ENCODE measurements at places on chromosomes 6 and 20.

DNA sequence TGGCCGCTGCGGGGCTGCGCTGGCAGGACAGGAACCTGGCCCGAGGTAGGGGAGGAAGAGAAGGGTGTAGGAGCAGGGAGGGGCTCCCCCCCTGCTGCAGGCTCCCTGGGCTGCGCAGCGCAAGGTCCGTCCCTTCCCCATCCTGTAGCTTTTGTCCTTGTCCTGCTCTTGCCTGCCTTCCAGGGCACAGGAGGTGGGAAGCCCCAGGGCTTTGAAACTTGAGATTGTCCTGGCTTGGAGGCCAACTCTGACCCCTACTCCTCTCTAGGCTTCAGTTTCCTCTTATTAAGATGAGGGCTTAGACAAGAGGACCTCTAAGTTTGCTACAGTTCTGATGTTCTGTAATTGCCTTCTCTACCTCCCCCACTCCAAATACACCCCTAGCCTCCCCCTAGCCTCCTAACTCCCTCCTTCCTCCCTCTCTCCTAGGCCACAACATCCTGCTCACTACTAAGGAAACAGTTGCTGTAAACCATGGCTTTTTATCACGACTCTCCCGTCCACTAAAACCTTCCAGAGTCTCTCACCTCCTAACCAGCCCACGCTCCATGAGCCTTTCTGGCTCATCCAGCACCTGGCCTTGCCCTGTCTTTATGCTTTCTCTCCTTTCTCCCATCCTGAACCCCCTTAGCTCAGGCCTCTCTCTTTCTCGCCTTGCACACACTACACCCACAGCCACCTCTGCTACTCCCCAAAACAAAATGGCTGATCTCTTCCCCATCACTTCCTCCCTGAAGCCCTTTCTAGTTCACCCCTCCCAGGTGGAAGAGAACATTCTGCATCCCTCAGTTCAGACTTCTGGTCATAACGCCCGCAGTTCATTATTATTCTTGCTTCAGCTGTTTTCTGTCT is 10.2 kb downstream of the UNC5CL start:
- no peak for DNase-seq
- H3K27me3 ChIP-seq: peaks cover 9% of the 10 kb centered on the region
- no peak overlapping the region for H3K27ac ChIP-seq
- no peaks in the 10 kb centered on the region for H3K36me3 ChIP-seq

GRCh38 chr6:81814370-81815076 is 62.0 kb upstream of the TENT5A start:
- DNase-seq: no peak
- H3K27ac ChIP-seq: no peak overlapping the region
- no peaks in the 10 kb centered on the region for H3K27me3 ChIP-seq
- no peak overlapping the region for H3K4me3 ChIP-seq
- H3K36me3 ChIP-seq: no peaks in the 10 kb centered on the region

- no peak for DNase-seq
- no peaks in the 10 kb centered on the region for H3K27me3 ChIP-seq
- H3K27ac ChIP-seq: no peak overlapping the region
- no peaks in the 10 kb centered on the region for H3K36me3 ChIP-seq
- no peak overlapping the region for H3K4me3 ChIP-seq
Observed at GRCh38 chr6:81694207-81694606, 58.3 kb downstream of the TENT5A start.

- no peaks in the 10 kb centered on the region for H3K27me3 ChIP-seq
- DNase-seq: no peak
- no peak overlapping the region for H3K4me3 ChIP-seq
- H3K27ac ChIP-seq: no peak overlapping the region
- no peaks in the 10 kb centered on the region for H3K36me3 ChIP-seq
Observed at GRCh38 chr20:24783631-24784492, 165.2 kb upstream of the CST7 start.

DNA sequence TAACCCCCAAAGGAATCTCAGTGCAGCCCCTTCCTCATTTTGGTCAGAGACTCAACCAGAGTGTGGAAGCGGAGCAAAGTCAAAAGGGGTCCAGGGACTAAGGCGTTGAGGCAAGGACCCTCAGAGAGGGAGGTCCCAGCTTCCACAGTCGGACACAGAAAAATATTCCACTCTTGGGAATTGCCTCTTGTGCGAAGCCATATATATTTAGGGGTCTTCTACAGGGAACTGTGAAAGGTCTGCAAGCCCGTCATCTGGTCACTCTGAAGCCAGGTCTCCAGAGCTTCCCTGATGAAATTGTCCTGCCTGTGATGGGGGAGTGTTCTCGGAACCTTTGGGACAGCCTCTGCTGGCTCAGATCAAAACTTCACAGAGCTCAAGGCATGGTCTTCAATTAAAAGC is 160.8 kb downstream of the TBXT start:
- DNase-seq: no peak
- H3K27ac ChIP-seq: no peak overlapping the region
- no peaks in the 10 kb centered on the region for H3K4me1 ChIP-seq
- H3K4me3 ChIP-seq: no peak overlapping the region

DNA sequence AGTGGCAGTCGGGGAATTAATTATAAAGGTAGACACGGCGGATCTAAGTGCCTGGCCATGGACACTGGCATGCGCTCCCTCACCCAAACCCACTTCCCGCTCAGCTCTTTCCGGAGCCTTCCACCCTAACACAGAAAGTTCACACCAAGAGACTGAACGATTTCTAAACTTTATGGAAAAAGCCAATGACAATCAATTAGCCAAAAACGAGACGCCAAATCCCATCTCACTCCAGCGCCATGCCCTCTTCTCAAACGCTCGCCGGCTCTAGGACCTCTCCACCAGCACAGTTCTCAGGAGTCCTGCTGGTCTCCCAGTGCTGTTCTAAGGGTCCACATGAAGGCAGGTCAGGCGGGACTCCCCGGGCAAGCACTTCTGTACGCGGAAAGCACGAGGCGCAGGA is 641 bp downstream of the SF3B5 start:
- peak overlapping the region; percentile 98 for H3K4me3 ChIP-seq
- H3K4me1 ChIP-seq: peaks cover 10% of the 10 kb centered on the region
- peak overlapping the region; percentile 91 for H3K27ac ChIP-seq
- H3K27me3 ChIP-seq: no peaks in the 10 kb centered on the region
- no peak for DNase-seq

DNA sequence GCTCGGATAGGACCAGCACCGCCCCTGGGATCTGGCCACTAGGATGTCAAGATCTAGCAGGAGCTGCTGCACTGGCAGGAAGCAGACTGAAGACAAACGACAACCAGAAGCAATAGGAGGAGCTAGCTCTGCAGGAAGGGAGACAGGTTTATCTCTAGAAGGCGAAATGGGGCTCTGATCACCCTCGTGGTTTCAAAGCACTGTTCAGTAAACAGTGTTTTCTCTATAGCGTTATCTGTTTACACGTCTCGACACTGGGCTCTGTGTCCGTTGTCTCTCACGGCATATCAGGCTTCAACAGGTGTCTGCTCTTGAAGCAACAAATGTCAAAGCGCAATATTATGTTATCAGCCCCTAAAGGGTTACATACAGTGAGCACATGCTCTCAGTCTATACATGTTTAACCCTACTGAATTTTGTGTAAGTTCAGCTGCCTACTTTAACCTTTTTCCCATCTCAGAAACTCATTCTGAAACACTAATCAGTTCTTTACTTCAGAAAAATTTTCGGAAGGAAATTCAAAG is 23.8 kb downstream of the TMEM14B start:
- peaks cover 10% of the 10 kb centered on the region for H3K4me1 ChIP-seq
- DNase-seq: peak; percentile 82
- H3K4me3 ChIP-seq: no peak overlapping the region
- peaks cover 34% of the 10 kb centered on the region for H3K36me3 ChIP-seq
- no peaks in the 10 kb centered on the region for H3K27me3 ChIP-seq

GRCh38 chr6:6565069-6565468 is 23.5 kb upstream of the LY86 start:
- H3K36me3 ChIP-seq: no peaks in the 10 kb centered on the region
- peak; percentile 4 for DNase-seq
- peaks cover 4% of the 10 kb centered on the region for H3K27me3 ChIP-seq
- no peak overlapping the region for H3K27ac ChIP-seq
